ENCODE measurements at places on chromosomes 2 and 18. TPM values are rescaled to one million over a fixed set of nuclear protein-coding genes. Genes with fewer than 3 reads are reported as not detected.

- no peak for DNase-seq
These were observed 435.1 kb upstream of the CDH20 start for GRCh38 chr18:60898111-60898510.

Gene PLEKHB2
- 64.5 TPM for total RNA-seq

DNA sequence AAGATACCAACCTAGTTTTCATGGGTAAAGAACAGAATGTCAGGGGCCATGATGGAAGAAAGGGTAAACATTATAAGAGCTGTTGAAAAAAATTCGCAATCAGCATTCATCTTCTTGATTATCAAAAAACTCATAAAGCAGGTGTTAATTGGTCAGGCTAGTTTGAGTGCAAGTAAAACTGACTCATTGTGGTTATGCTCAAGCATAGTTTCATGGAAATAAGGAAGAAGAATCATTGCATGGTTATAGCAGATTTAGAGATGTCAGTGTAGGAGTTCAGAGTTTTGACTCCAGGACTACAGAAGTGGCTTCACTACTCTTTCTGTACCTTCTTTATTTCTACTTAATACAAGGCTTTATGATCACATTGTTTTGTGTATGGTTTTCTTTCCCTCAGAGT is 26.9 kb upstream of the CDH19 start:
- DNase-seq = no peak

- DNase-seq = no peak
These were observed 20.3 kb downstream of the AGAP1 start for GRCh38 chr2:235513984-235514626.

- no peak for DNase-seq
These were observed 96.8 kb downstream of the STPG4 start for GRCh38 chr2:47058003-47058931.

Gene TLX2
- 0.34 TPM for total RNA-seq

All from activated CD8-positive, alpha-beta T cell treated with anti-CD3 and anti-CD28 coated beads, Interleukin-2, amount 10 ng/mL, durations not matched to agents 7 days and 5 days (primary cell).